Activated gamma-delta T cell treated with Interleukin-2 at 50 U/mL for 16 hours (primary cell): ENCODE measurements at places on chromosomes 6 and 20.

- no peak for DNase-seq
These were observed 883 bp upstream of the DBNDD2 start for GRCh38 chr20:45407067-45407745.

GRCh38 chr20:46547995-46548394 lies 2.5 kb downstream of the OCSTAMP start:
- no peak for DNase-seq

DNA sequence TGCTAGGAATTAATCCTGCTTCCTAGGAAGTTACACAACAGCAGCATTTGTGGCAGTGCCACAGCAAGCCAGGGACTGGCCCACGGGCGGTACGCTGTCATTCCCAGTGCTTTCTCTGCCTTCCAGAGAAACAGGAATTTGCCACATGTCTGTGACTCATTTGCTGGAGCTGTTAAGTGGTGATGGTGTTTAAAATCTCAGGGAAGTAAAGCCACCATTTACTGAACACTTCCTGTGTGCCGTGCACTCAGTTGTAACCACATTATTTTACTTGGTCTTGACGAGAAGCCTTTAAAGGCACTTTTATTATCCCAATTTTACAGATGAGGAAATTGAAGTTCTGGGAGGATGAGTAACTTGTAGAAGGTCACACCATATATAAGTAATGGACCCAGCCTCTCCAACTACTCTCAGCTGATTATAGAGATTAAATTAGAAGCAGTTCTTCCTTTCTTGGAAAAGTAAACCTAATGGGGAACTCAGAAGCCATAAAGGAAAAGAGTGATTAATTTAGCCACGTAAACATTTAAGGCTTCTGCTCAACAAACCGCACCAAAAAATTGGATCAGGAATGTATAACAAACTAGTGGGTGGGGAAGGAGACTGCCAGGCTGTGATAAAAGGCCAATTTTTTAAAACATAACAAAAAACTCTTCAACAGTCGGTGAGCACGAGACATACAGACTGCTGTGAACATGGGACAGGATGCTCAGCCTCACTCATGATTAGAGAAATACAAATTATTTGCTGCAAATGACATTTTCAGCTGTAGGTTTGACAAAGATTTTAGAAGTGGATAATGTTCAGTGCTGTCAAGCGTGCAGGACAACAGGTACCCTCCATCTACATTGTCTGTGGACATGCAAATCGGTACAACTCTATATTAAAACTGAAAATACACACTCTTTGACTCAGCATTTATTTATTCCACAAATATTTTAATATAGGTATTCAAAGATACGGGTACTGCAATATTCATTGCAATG lies 311.2 kb downstream of the NRN1 start:
- DNase-seq: no peak

- DNase-seq: no peak
These were observed 74.1 kb downstream of the DNAH8 start for GRCh38 chr6:38789256-38789655.

- DNase-seq: peak; percentile 6
These were observed 18.0 kb downstream of the ATP9A start for GRCh38 chr20:51750037-51750769.

GRCh38 chr6:42302411-42302810 lies 84.8 kb upstream of the MRPS10 start:
- no peak for DNase-seq

- peak; percentile 28 for DNase-seq
These were observed 38.1 kb downstream of the BICRAL start for GRCh38 chr6:42819803-42820511.

DNA sequence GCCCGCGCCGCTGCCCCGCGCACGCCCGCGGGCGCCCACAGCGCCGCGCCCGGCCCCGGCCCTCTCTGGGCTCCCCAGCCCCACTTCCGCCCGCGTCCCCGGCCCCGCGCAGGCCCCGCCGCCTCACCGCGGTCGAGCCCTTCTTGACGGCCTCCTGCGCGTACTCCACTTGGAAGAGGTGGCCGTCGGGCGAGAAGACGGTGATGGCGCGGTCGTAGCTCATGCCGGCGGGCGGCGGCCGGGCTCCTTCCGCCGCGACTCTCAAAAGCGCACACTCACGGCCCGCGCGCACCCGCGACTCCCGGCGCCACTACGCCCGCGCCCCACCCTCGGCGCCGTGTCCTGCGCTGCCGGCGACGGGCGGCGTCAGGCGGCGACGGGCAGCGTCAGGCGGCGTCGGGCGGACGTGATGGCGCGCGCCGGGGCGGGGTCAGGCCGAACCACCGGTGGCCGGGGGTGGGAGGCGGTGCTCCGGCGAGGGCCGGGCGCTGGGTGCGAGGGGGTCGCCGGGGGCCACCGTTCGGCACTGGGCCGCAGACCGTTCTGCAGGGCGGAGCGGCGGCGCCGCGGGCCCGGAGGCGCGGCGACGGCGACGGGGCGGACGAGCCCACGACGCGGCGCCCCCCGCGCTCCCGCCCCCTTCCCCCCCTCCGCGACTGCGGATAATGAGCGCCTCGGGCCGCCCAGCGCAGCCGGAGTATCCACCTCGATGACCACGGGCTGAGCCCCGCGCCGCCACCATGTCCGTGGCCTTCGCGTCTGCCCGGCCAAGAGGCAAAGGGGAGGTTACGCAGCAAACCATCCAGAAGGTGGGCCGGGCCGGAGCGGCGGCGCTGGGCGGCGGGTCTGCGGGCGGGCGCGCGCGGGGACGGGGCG lies at the start of the genes PSMA7 and SS18L1:
Gene PSMA7 (minus strand): TSS at position 314 of the 876 bp plus-strand sequence. CDS start 91 bp downstream, at position 223.
Gene SS18L1 (plus strand): TSS at position 689 of the 876 bp plus-strand sequence. CDS start 52 bp downstream, at position 741.
- DNase-seq: peak; percentile 83

DNA sequence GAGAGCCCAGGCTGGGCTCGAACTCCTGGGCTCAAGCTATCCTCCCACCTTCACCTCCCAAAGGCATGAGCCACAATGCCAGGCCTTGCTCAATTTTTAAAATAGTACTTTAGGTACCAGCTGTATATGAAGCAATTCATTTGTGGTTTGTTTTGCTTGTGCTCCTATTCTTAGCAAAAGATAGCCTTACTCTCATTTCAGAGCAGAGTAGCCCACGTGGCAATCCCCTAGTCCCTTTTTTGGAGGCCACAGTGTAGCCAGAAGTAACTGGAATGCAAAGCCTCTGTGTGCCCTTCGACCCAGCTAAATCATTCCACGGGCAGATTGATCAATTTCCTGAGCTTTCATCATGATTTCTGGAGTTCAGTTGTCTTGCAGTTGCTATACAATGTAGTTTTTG lies 372.2 kb downstream of the NRN1 start:
- no peak for DNase-seq

GRCh38 chr6:49526598-49526997 lies 23.9 kb upstream of the C6orf141 start:
- DNase-seq: no peak

DNA sequence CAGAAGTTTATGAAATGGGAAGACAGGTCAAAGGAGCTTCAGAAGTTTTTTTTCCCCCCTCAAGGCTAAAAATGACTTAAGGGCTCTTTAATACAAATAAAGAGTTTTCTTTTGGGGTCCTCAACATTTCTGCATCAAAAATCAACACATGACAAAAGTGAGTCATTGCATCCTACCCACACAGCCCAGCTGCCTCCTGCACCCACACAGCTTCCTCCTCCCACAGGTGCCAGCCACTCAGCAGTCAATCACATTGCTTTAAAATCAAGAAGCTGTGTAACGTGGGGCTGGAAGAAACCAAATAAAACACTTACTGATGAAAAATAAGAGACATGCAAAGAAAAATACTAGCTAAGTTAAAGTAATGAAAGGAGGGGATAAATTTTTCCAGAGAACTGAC lies 68.5 kb downstream of the MAP3K5 start:
- DNase-seq: peak; percentile 25

DNA sequence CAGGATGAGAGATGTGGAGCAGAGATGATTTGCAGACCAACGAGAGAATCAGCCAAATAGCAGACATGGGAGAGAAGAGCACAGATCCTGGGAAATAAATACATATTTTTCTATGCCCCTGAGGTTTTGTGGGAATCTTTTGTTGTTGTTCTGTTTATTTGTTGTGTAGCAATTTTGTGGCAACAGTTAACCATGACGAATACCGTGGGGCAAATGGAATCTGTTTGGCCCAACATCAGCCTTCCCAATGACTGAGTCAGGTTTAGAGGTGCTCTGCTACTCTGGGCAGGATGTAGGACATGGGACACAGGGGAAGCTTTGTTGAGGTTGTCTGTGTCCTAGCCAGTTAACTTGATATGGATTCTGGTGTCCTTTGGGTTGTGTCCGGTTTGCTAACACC lies 7.9 kb upstream of the SLC2A10 start:
- DNase-seq: no peak

DNA sequence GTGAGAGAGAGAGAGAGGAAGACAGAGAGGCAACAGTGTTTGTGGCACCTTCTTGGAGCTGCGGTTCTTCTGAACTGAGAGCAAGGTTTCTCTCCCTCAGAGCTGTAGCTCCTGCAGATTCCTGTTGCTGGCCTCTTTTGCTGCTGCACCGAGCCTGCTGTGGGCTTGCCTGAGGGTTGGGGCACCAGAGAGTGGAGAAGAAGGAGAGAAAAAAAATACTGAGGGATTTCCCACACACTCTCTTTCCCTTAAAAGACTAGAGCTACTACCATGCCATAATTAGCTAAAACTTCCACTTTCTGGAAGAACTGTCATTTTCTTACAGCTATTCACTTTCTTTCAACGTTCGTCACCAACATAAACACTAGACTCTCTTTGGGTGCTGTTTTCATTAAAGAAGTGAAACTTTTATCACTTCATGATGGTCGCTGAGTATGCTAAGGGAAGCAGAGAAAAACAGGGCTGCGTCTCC lies 18.2 kb upstream of the ECI2 start:
- no peak for DNase-seq

DNA sequence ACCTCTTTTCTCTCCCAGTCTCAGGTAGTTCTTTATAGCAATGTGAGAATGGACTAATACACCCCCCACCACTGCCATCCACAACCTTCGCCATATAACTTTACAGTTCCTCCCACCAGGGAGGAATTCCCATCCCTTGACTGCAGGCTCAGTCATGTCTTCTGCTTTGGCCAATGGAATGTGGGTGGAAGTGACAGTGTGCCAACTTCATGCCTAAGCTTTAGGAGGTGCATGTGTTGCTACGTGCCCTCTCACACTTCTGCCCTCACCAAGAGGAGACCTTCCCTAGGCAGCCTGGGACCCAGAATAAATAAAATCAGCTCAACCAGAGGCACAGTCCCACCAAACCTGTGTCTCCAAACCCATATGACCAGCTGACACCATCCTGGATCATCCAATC lies 33.0 kb upstream of the LRRN4 start:
- DNase-seq: no peak
